ENCODE measurements at places on chromosomes 2 and 18. TPM values are rescaled to one million over a fixed set of nuclear protein-coding genes. Genes with fewer than 3 reads are reported as not detected.

The TUBA4B gene
- not detected for total RNA-seq

The RTKN gene
- total RNA-seq: 4.6 TPM

The GAREM2 gene
- 4.1 TPM for total RNA-seq

The DHRS9 gene
- not detected for total RNA-seq

The TLX2 gene
- total RNA-seq: 0.95 TPM

The CCDC150 gene
- 12.0 TPM for total RNA-seq

The DSG4 gene
- total RNA-seq: not detected

The C2orf81 gene
- total RNA-seq: 2.2 TPM

The C2orf92 gene
- 13.6 TPM for total RNA-seq

The LRRTM4 gene
- total RNA-seq: not detected

The BCL11A gene
- 0.81 TPM for total RNA-seq

The SCN9A gene
- 0.17 TPM for total RNA-seq

Data from natural killer cell treated with Interleukin-12 subunit alpha and Interleukin-12 subunit beta and Interleukin-15 and Interleukin-18, amount 100 ng/mL, for 72 hours (primary cell).